ENCODE measurements at places on chromosomes 6 and 20.
A peak's percentile ranks its signal among the peaks of the same experiment; 100 is the strongest.

- DNase-seq, result peak; percentile 37
Measured at GRCh38 chr6:57267586-57268293, 45.6 kb upstream of the RAB23 start.

GRCh38 chr6:10977231-10977968 lies 66.7 kb downstream of the ELOVL2 start:
- no peak for DNase-seq

DNA sequence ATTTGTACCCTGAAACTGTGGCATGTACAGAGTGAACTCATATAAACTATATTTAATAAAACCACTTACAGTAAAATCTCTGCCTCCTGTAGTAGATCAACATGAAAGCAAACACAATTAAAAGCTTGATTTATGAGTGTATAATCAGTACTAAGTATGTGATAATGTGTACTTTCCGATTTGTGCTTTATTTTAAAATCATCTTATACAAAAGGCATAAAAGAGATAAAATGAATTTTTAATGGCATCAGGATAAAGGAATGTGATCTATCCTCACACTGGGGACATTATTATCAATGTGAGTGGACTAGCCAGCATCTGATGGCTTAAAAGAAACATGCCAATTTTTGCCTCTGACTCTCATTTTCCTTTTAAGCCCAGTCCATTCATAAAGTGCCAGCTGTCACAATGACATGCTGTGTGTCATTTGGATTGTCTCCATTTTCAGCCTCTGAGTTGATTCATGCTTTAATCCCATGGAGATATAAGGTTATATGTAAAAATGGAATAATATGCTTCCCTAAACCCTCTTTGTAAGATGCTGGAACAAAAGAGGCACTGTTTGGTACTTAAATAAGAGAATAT lies 831.6 kb upstream of the EYS start:
- DNase-seq, result no peak

GRCh38 chr6:19450651-19451050 lies 386.5 kb upstream of the ID4 start:
- no peak for DNase-seq

GRCh38 chr6:45427726-45428125 lies 50.0 kb upstream of the SUPT3H start:
- DNase-seq, result no peak

DNA sequence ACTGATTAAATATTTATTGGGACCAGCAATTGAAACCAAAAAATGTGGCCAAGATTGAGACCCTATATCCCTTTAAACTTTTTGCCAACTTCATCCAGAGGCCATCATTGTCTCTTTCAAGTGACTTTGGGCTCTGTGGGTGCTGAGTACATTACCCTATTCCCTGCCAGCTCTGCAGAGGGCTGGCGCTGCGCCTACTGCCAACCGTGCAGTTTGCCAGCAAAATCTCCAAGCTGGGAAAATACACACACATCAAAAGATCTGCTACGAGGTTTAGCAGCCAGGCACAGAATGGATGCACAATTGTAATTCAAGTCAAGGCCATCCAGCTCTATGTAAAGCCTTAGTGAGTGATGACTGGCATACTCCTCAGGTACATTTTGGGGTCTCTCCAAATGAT lies 125.0 kb downstream of the CBLN4 start:
- no peak for DNase-seq

GRCh38 chr20:39885975-39886649 lies 802.9 kb downstream of the MAFB start:
- peak; percentile 10 for DNase-seq

- no peak for DNase-seq
Measured at GRCh38 chr6:3517350-3517749, 60.5 kb upstream of the SLC22A23 start.

- no peak for DNase-seq
Measured at GRCh38 chr20:37419774-37420542, 74.0 kb downstream of the SRC start.

- no peak for DNase-seq
Measured at GRCh38 chr20:33827109-33827508, 16.0 kb downstream of the CHMP4B start.

DNA sequence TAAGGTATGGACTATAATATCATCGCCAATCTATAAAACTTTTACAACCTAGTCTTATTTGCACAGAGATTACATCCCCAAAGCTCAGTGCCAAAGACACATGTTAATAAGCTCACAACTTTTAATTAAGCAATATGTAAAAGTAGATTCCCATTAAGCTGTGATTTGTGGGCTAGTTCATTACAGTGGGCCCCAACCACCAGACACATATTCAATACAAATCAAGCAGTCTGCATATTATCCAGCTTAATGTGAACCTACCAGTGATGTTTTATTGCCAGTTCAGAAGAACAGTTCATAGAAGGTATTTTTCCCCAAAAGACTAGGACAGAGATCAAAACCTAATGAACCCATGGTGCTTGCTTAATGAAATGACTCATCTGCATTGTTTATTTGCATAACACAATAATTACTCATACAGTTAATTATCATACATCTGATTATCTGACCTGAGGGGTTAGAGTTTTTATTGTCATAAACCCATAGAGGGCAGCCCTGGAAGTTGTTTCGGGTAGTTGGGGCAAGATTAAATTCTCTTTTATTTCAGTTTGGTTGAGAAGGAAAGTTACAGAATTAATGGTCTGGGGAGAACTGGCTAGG lies 831.0 kb downstream of the TFAP2A start:
- DNase-seq, result no peak

DNA sequence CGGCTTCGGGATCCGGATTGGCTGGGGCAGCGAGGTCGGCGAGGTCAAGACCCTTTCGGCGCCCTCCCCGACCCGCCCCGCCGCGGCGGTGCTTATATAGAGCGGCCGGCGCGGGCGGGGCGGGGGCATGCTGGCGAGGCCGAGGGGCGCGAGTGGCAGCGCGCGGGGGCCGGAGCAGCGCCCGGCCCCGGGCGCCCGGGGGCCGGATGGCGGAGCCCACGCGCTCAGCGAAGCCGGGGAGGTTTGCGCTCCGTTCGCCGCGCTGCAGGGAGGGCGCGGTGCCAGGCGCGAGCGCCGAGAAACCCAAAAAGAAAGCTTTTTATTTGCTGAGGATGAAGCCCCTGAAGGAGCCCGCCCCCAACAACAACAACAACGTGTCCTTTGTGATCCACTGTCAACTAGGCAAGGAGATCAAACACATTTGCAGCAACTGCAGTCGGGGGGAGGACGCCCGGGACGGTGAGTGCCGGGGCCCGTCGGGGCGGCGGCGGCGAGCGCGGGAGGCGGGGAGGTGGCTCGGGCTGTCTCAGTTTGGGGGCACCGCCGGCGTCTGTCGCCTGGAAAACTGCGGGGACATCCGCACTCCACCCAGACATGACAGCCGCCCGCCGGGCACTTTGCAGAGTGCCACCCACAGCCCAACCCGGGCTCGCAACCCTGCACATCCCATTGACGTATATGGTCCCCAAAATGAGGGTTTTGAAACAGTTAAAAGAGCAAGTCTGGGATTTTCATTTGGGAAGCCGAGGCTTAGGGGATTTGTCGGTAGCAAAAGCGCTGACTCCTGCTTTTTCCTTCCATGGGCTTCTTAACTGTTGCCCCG lies 297.3 kb downstream of the PHACTR1 start:
- peak; percentile 11 for DNase-seq

GRCh38 chr6:151179321-151179720 lies 60.4 kb upstream of the AKAP12 start:
- DNase-seq, result no peak

- DNase-seq, result no peak
Measured at GRCh38 chr20:17334932-17335331, 108.1 kb downstream of the PCSK2 start.

DNA sequence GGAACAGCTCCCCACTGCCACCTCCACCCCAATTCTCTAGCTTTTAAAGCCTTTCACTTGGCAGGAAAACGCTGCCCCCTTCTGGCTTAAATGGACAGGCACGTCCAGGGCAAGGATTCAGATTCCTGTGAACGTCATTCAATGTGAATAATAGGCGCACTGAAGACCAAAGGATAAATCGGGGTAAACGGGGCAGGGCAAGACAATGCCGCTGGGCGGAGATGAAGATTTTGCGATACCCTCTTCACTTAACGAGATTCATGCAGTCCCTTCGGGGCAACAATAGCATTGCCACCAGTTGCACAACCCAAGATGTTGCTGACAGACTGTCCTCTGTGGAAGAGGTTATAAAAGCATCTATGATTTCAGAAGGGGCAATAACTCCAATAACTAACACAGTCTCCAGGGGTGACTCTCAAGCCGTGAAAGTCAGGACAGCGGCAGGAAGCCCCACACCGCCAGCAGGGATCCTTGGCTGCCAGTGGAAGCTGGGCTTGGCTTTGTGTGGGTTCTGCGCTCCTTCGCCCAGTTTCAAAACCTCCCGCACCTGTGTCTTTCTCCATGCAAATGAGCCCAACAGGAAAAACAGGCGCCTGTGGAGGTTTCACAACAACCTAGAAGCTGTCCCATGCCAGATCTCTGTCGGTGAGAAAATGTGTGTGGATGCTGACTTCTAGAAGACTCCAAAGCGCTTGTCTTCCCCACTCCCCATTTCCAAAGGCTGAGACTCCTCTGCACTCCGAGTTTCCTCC lies 291.8 kb downstream of the BMP7 start:
- peak; percentile 11 for DNase-seq

DNA sequence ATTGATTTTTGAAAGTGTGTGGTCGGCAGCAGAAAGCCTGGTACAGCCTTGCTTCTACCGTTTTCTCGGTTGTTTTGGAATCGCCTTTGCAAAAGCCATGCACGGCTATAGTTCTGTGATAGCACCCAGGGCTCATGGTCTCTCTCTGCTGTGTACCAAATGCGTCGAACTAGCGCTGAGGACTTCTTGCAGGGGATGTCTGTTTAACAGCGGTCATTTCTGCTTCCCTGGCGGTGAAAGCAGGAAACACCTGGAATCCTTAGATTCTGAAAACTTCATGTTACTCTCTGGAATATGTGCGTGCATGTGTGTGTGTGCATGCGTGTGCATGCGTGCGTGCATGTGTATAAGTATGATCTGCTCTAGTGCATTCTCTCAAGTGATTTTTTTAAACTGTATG lies 26.1 kb upstream of the GCNT2 start:
- no peak for DNase-seq

DNA sequence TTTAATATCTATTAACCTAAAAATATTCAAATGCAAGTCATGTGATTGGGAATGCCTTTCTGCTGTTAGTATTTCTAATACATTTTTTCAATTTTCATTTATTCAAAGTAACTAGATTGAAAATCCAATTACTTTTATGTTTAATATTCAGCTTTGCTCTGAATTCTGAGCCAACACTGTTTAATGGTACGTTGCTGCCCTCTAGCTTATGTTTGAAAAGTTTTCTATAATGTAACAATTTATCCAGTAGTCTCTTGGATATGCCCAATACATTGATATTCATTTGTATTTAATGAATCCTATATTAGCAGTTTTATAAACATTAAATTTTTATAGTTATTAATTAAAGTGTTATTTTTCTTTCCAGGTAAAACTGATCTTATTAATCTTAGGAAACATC lies 47.4 kb downstream of the LGSN start:
- DNase-seq, result no peak

- DNase-seq, result no peak
Measured at GRCh38 chr6:145733810-145734209, 1.5 kb downstream of the EPM2A start.

GRCh38 chr20:40965671-40966070 lies 63.0 kb upstream of the TOP1 start:
- DNase-seq, result no peak

DNA sequence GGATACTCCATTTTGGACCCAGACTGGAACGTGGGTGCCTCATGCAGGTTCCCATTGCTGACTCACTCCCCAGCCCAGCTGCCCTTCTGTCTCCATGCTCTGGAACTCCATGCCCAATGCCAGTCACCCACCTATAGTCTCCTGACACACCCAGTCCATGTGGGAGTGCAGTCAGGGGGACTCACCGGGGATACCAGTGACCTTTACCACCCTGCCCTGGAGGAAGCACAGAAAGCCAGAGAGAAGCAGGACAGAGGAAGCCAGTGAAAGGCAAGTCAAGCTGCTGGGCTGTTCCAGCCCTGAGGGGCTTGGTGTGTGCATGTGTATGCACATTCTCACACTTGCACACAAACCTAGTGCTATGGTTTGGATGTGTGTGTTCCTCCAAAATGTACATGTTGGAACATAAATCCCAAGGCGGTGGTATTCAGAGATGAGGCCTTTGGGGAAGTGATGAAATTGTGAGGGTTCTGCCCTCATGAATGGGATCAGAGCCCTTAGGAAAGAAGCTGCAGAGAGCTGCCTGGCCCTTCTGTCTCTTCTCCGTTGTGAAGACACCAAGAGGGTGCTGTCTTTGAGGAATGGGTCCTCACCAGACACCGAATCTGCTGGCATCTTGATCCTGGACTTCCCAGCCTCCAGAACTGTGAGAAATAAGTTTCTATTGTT lies 121.4 kb upstream of the MAFB start:
- DNase-seq, result no peak

GRCh38 chr6:100573166-100573565 lies 108.4 kb upstream of the SIM1 start:
- no peak for DNase-seq

DNA sequence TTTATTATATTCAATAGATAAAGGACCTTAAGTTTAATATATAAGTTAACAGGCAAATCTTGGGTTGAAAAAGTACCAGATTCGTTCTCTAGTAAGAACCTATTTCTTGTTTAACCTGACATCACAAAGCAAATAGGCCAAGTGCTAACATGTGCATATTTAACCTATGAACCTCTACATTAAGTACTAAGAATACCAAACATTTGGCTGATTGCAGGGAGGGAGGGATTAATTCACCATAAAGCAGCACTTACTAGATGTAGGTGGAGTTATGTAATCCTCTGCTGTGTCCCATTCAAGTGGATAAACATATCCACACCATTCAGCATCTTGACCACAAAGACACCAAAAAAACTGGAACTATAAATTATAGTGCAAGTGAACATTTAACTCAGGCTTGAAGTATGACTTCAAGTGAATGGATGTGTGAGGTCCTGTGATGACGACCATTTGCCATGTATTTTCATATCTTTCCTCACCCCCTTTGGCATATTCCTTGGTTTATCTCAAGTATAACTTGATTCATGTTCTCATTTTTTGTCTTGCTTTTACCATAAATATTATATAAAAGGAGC lies 10.2 kb downstream of the STX11 start:
- no peak for DNase-seq

DNA sequence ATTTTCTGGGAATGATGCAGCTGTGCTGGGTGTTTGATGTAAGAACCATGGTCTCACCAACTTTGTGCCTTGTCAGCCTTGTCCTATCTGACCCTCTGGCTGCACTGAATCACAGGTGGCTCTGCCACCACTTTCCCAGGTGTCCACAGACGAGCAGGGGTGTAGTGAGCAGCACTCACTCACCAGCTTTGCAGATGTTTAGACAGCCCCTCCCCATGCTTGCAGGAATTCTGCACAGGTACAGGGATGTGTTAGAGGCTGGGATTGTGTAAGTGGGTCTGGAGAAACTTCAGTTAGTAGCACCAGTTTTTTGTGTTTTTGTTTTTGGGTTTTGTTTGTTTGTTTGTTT lies 88.2 kb upstream of the NAA20 start:
- no peak for DNase-seq

All from stimulated activated naive CD8-positive, alpha-beta T cell treated with anti-CD3 and anti-CD28 coated beads, Interleukin-15, Interleukin-2, amounts not matched to agents 100 U/mL and 50 U/mL, for 24 hours (primary cell).